ENCODE measurements at places on chromosomes 3 and 15.

- no peak for DNase-seq
Observed at GRCh38 chr3:44104668-44105321, 136.9 kb upstream of the TOPAZ1 start.

GRCh38 chr3:69095636-69096035 is 10.9 kb downstream of the ARL6IP5 start:
- DNase-seq = no peak

DNA sequence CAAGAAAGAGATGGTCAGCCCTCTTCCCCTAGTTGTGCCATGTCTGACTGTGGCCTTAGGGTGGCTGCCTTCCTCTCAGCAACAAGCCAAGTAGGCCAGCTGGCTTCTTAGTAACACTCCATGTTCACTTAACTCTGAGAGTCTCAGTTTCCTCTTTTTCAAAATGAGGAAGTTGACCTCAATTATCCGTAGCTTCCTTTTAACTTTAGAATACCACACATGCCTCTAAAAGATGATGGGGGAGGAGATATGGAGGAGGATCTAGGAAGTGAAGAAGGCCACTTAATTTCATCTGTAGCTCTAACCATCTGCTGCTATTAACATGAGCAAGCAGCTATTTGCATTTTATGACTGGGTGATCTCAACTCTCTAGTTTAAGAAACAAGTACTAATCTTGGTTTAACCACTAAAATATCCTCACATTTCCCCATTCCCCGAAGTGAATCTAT is 32.9 kb downstream of the CD200R1L start:
- no peak for DNase-seq

GRCh38 chr3:13539292-13539638 is 9.7 kb upstream of the FBLN2 start:
- no peak for DNase-seq

DNA sequence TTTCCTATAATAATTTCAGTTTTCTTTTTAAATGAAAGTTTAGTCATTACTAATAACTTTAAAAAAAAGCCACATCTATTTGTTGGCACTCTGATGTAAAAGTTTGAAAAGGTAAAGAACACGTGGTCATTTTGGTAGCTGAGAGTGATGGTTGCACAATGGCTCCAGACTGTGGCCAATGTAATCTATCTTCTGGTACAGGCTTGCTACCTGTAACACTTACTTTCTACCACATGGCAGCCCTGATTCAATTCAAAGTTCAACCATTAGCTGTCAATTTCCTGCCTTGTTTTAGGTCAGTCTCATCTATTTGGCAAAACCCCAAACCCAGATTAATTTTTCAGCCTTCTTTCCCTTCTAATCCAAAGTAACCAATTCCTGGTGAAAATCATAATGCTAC is 126.1 kb downstream of the TUSC7 start:
- DNase-seq = no peak

DNA sequence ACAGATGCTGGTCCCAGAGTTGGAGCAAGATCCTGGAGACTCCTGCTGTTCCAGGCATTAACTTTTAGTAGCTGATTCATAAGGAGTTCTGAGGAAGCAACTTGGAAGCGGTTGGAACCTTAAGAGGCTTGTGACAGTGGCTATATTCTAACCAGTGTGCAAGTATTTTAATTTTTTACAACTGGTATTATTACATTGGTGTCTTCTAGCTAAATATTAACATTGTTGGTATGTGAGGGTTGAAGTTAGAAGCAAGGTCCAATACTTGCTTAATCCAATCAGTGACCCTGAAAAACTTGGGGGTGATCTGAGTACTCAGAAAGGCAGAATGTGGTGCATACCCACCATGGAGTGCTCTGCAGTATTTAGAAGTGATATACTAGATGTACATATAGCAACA is 1.5 kb upstream of the OR4F15 start:
- DNase-seq = no peak

- DNase-seq = no peak
Observed at GRCh38 chr3:173747427-173747826, 349.9 kb downstream of the NLGN1 start.

GRCh38 chr3:119817583-119818363 is 35.9 kb downstream of the NR1I2 start:
- DNase-seq = no peak

- no peak for DNase-seq
Observed at GRCh38 chr3:4751029-4751501, 228.2 kb upstream of the BHLHE40 start.

- DNase-seq = no peak
Observed at GRCh38 chr3:129061888-129062834, 1.6 kb downstream of the GP9 start.

DNA sequence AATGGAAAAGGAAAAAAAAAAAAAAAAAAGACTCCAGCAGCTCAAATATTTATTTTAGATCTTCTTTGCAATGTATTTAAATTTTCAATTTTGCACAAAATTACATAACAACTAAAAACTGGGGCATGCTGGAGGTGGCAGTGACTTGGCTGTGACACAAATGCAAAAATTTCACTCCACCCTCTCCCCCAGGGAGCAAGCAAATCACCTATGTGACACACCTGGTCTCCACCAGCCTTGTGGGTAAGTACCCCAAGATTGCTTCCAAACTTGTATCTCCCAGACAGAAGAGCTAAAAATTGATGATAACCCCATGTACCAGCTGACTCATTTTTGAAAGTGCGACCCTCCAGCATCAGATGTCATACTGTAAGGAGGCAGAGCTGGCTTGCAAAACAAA is 32.0 kb downstream of the UBE3A start:
- no peak for DNase-seq

GRCh38 chr3:55721716-55722484 is 234.8 kb upstream of the WNT5A start:
- no peak for DNase-seq

DNA sequence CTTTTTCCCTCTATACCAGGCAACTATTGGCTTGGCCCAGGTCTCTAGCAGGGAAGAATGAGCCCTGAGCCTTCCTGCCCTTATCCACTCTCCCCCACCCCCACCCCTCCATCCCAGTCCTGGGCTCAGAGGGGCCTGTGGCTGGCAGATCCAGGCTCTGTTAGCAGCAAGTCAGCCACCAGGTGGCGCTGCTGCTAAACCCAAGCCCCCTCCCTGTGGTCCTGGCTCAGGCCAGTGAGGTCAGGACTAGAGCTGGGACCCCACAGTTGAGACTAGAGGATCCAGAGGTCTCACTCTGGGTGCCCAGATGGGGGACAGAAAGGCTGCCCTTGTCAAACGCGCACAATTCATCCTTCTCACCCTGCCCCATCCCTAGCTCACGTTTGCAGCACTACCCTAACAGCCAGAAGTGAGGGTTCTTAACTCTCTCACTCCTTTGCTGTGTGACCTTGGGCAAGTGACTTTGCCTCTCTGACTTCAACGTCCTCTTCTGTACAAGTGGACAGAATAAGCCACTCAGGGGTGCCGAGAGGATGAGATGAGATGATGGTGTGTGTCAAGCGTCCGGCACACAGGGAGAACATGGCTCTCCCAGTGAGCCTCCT is 46.8 kb upstream of the SLC6A1 start:
- peak; percentile 21 for DNase-seq

- no peak for DNase-seq
Observed at GRCh38 chr3:140910860-140911259, 30.8 kb upstream of the SLC25A36 start.

DNA sequence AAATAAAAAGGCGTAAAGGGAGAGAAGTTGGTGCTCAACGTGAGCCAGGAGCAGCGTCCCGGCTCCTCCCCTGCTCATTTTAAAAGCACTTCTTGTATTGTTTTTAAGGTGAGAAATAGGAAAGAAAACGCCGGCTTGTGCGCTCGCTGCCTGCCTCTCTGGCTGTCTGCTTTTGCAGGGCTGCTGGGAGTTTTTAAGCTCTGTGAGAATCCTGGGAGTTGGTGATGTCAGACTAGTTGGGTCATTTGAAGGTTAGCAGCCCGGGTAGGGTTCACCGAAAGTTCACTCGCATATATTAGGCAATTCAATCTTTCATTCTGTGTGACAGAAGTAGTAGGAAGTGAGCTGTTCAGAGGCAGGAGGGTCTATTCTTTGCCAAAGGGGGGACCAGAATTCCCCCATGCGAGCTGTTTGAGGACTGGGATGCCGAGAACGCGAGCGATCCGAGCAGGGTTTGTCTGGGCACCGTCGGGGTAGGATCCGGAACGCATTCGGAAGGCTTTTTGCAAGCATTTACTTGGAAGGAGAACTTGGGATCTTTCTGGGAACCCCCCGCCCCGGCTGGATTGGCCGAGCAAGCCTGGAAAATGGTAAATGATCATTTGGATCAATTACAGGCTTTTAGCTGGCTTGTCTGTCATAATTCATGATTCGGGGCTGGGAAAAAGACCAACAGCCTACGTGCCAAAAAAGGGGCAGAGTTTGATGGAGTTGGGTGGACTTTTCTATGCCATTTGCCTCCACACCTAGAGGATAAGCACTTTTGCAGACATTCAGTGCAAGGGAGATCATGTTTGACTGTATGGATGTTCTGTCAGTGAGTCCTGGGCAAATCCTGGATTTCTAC is at the start of gene RARB:
TSS of gene RARB (plus strand) at position 322 of the 847 bp plus-strand sequence. CDS start at position 791, 469 bp downstream.
- DNase-seq = no peak

DNA sequence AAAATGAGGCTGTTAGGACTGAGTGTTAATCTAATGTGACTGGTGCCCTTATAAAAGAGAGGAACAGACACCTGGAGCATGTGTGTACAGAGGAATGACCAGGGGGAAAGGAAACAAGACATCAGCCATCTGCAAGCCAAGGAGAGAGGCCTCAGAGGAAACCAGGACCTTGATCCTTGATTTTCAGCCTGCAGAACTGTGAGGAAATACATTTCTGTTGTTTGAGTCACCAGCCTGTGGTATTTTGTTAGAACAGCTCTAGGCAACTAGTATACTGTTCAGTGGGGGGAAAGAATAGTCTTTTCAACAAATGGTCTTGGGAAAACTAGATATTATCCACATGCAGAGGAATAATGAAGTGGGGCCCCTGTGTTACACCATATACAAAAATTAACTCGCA is 80.6 kb downstream of the CCR1 start:
- DNase-seq = no peak

DNA sequence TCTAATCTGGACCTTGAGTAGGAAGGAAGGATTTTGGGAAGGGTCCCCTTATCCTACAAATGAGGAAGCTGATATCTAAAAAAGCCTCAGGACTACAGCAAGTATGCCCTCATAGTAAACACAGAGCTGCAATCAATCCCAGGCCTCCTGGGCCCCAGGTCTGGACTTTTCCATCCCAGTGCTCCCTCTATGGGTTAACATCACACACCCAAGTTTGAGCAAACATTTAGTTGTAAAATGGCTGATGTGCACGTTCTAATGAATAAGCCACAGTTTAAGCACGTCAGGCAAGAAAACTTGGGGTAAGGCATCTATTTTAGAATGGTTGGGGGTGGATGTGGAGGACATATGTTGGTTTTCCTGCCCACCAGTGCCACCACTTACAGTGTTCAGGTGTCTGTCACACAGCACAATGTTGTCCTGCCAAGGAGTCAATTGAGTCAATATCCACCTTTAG is 44.3 kb upstream of the UBE2E1 start:
- no peak for DNase-seq

DNA sequence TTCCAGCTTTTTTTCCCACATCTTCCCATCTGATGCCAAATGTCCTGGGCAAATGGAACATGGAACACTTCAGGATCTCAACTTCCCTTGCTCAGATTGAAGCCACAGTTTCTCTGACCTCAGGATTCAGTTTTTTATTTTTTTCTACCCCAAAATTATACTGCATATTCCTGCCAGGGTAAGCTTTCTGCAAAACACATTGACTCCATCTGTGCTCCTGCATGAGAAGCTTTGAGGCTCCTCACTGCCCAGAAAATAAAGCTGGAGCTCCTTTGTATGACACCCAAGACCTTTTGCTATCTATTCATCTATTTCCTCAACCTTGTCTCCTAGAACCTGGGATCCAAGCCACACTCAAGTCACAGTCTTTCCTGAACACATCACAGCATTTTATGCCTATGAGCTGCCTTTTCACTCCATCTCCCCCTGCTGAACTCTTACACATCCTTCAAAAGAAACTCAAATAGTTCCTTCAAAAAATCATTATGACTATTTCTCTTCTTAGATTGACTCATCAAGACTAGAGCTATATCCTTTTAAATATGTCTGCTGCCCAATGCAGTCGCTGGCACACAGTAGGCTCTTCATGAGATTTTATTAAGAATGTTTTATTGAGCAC is 57.4 kb upstream of the PSMD6 start:
- no peak for DNase-seq

- no peak for DNase-seq
Observed at GRCh38 chr3:61903074-61903473, 341.7 kb downstream of the PTPRG start.

GRCh38 chr3:179819379-179819778 is 166.5 kb downstream of the USP13 start:
- DNase-seq = no peak

- no peak for DNase-seq
Observed at GRCh38 chr15:50758712-50759205, 6.7 kb downstream of the SPPL2A start.

- DNase-seq = no peak
Observed at GRCh38 chr3:62559831-62560445, 186.6 kb upstream of the FEZF2 start.

- DNase-seq = no peak
Observed at GRCh38 chr3:112374333-112374734, 41.4 kb downstream of the CD200 start.

- DNase-seq = no peak
Observed at GRCh38 chr3:1600700-1601418, 497.8 kb upstream of the CNTN4 start.

DNA sequence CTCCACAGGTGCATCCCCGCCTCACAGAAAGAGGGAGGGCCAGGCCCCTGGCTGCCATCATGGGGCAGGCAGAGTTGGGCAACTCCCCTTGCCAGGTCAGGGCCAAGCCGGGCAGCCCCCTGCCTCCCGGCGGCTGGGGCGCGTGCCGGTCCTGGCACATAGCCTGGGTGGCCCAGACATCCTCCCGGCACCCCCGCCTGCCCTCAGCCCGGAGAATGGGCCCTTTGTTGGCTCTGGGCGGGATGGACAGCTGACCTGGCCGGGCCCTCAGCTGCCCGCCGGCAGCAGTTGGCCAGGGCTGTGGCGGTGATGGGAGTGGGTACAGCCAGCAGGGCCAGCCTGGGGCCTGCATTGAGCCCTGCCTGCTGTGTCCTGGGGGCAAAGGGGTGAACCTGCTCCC is 16.5 kb downstream of the PLXNA1 start:
- DNase-seq = no peak

- DNase-seq = no peak
Observed at GRCh38 chr3:167882057-167882667, 146.6 kb downstream of the SERPINI1 start.

DNA sequence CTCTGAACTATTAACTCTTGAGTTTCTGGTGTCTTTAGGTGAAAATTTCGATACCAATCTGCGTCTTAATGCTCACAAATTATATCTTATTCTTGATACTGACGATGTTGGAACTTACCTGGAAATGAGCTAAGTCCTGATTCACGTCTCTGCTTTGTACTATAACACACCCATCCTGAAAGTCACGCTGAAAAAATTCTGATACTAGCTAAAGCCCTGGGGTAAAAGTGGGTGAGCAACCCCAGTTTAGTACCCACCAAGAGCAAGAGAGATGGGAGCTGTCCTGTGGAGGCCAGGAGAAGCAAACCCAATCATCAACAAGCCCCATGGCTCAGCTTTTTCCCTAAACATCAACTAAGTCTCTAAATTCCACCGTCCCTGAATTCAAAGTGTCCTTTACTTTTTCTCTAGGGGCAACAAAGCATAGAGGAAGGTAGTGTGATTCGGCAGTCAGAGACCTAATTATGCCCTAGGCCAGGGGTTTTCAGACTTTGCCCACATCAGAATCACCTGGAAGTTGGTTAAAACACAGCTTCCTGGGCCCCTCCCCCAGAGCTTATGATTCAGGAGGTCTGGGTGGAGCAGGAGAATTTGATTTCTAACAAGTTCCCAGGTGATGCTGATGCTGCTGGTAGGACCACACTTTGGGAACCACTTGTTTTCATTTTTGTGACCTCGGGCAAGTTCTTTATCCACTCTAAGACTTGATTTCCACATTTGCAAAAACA is 90.2 kb downstream of the OSBPL10 start:
- DNase-seq = no peak

Measured in T follicular helper cell (primary cell).